ENCODE measurements at places on chromosomes 3 and 15.

GRCh38 chr15:72706266-72706665, 20.3 kb downstream of the BBS4 start:
- DNase-seq, result no peak

DNA sequence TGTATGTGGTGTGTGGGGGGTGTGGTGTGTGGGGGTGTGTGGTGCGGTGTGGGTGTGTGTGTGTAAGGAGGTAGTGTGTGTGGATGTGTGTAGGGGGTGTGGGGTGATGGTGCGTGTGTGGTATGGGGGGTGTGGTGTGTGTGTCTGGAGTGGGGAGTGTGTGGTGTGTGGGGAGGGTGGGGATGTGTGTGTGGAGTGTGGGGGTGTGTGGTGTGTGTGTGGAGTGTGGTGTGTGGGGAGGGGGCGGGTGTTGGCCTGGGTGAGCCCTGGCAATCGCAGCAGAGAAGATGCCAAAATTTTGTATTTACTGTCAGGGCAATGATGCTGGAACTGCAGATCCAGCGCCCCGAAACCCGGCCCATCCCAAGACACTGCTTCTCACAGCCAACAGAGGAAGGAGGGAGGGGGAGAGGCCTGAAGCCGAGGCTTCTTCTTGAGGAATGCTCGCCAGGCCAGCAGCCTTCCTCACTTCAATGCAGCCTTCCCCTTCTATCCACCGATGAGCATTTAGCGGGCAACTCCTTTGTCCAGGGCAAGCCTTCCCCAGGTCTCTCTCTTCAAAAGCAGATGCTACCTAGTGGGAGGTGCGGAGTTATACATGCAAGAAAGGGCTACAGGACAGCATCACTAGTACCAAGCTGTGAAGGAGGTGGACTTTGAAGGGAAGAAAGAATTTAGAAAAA, 11.9 kb upstream of the SRP14 start:
- DNase-seq, result no peak

- no peak for DNase-seq
Measured at GRCh38 chr15:100175406-100176114, 166.2 kb downstream of the ADAMTS17 start.

GRCh38 chr3:40969756-40970466, 229.4 kb upstream of the CTNNB1 start:
- DNase-seq, result no peak

DNA sequence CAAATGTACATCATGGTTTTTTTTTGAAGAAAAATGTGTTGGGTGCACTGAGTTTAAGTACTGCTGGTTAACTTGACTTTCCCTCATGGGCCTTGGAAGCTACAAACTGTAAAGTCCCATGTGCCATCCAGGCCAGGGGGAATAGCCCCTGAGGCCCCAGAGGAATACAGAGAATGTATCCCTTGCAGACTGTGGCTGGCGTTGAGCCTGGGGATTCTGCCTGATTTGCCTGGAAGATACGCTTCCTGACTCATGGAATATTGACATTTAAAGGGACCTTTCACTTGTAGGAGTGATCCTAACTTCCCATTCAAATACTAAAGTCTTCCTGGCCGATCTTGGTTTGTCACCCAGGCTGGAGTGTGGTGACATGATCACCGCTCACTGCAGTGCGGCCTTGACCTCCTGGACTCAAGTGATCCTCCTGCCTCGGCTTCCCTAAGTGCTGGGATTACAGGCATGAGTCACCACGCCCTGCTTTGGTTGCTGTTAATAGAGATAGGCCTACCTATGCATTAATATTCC, 42.0 kb downstream of the ADAMTSL3 start:
- no peak for DNase-seq

- no peak for DNase-seq
Measured at GRCh38 chr15:66498501-66499386, 1.2 kb upstream of the SNAPC5 start.

Measured in activated naive CD4-positive, alpha-beta T cell (primary cell).